ENCODE measurements at places on chromosomes 6 and 20.

GRCh38 chr6:141443668-141444289 is 688.9 kb upstream of the GJE1 start:
- DNase-seq = no peak

- DNase-seq = no peak
These were observed 63.6 kb upstream of the ZNF217 start for GRCh38 chr20:53657279-53657678.

DNA sequence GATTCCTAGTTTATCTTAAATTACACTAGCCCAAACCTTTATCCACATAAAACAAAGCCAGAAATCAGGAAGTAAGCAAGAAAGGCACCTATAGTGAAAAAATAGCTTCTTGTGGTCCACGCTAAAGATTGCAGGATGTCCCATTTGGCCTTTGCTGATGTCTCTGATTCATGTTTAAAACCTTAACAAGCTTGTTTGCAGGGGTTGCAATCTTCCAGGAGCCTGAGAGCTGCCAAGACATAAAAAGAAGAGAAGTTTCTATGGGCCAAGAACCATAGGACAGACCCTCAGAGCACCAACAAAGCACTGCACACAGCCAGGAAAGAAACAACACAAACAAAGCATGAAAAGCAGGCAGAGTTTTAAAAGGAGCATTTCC is 49.4 kb downstream of the ADAT2 start:
- DNase-seq = no peak

GRCh38 chr6:141452354-141452686 is 680.4 kb upstream of the GJE1 start:
- DNase-seq = no peak

- DNase-seq = no peak
These were observed 403 bp downstream of the CDH26 start for GRCh38 chr20:59958626-59959025.

- no peak for DNase-seq
These were observed at the start of gene VSTM2L for GRCh38 chr20:37902504-37903313. VSTM2L (plus strand) TSS chr20:37903127; CDS start chr20:37903351, 224 bp downstream.

- DNase-seq = no peak
These were observed 136.3 kb upstream of the SLC22A23 start for GRCh38 chr6:3593161-3593560.

DNA sequence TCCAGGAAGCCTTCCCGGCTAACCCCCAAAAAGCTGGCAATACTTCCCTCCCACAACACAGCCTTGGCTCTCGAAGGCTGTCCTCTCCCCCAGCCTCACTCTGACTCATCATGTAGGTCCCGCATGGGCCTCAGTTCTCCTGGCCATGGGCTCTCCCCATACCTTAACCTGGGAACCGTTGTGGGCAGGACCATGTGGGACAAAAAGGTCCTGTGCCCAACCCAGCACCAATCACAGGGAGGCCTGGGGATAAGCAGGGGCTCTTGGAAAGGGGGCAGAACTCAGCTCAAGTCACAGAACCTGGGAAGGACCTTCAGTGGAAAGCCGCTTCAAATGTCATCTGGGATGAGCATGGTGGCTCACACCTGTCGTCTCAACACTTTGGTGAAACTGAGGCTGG is 45.5 kb downstream of the MRPL14 start:
- no peak for DNase-seq

DNA sequence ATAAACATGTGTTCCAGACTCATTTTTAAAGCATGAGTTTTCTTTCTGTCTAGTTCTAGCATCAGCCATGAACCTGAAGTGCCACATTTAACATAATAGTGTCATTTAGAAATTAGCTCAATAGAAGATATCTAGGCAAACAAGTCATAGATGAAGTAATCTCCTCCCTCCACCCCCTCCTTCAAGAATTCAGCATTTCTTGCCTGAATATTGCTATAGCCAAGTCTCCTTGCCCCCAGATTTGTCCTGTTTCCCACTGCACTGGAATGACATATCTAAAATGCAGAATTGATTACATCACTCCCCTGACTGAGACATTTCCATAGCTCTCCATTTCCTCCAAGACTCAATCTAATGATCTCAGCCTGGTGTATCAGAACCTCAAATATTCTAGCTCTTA is 134.9 kb upstream of the BACH2 start:
- DNase-seq = no peak

DNA sequence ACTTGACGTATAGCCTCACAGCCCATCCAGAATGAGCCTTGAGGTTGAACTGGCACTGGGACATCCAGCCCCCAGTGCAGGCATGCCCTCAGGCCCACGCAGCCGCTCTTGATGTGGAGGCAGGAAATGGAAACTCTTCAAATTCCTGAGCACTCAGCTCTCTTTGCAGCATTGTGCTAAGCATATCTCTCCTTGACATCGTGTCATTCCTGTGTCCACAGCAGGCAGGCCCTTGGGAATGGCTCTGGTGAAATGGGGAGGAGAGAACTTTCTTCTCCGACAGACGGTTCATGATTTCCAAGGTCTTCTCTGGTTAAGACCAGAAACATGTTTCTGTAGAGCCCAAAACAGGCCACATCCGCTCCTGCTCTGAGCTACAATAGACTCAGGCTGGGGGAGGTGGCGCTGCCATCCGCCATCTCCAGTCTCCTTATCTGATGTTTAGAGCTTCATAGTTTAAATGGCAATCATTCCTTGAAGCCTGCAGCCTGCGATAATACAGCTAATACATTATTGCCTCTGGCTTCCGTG is 248.8 kb downstream of the CDH4 start:
- no peak for DNase-seq

GRCh38 chr6:111926731-111927302 is 53.6 kb upstream of the FYN start:
- no peak for DNase-seq

- DNase-seq = no peak
These were observed 56.7 kb upstream of the PSMF1 start for GRCh38 chr20:1061484-1062221.

DNA sequence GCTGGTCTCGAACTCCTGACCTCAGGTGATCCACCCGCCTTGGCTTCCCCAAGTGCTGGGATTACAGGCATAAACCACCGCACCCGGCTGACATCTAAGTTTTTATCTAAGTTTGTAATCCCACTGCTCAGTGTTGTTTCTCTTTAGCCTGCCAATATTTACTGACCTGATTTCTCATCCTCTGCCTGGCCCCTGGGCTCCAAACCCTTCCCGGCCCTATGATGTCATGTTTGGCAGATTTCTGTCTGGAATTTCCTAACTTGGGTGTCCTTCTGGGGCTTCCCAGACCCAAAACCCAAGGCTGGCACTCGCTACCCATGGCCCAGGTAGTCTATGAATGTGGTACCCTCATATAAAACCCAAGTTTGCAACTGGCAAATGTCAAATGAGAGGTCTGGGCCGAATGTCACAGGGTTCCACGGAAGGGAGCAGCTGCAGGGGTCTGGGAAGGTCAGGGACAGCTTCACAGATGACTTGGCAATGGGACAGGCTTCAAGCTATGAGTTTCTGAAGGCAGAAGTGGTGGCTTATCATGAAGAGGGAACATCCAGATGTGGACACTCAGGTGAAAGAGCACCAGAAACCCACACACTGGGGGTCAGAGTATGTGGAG is 54.9 kb downstream of the TMEM170B start:
- DNase-seq = no peak

- DNase-seq = no peak
These were observed 609.8 kb downstream of the RFPL4B start for GRCh38 chr6:112956696-112957535.

- DNase-seq = no peak
These were observed 31.0 kb downstream of the STAU1 start for GRCh38 chr20:49157146-49157545.

- no peak for DNase-seq
These were observed 158.6 kb downstream of the LAMA2 start for GRCh38 chr6:129041563-129041962.

GRCh38 chr6:109466212-109466923 is 10.8 kb upstream of the MICAL1 start:
- no peak for DNase-seq

All from NCI-H1694 treated with DMSO at 0.1 percent for 48 hours (cell line).